RWPE2 (cell line): ENCODE measurements at places on chromosomes 7 and 10.

- H3K4me3 ChIP-seq = peak overlapping the region; percentile 5
- H3K27me3 ChIP-seq = no peaks in the 10 kb centered on the region
- peaks cover 5% of the 10 kb centered on the region for H3K4me1 ChIP-seq
- DNase-seq = no peak
- H3K27ac ChIP-seq = no peak overlapping the region
- no peaks in the 10 kb centered on the region for H3K36me3 ChIP-seq
Observed at GRCh38 chr10:8404721-8405120, 350.2 kb downstream of the GATA3 start.

GRCh38 chr7:100476101-100476780, 2.8 kb downstream of the TSC22D4 start:
- H3K36me3 ChIP-seq = peaks cover 16% of the 10 kb centered on the region
- H3K27me3 ChIP-seq = no peaks in the 10 kb centered on the region
- no peak overlapping the region for H3K27ac ChIP-seq
- DNase-seq = no peak

GRCh38 chr10:11261143-11261542, 243.5 kb downstream of the CELF2 start:
- H3K4me1 ChIP-seq = no peaks in the 10 kb centered on the region
- H3K36me3 ChIP-seq = no peaks in the 10 kb centered on the region
- no peak overlapping the region for H3K27ac ChIP-seq
- no peaks in the 10 kb centered on the region for H3K27me3 ChIP-seq

GRCh38 chr10:27276581-27276980, 36.0 kb upstream of the ACBD5 start:
- DNase-seq = no peak
- H3K4me3 ChIP-seq = no peak overlapping the region
- H3K36me3 ChIP-seq = no peaks in the 10 kb centered on the region
- no peaks in the 10 kb centered on the region for H3K4me1 ChIP-seq
- H3K27me3 ChIP-seq = peaks cover 19% of the 10 kb centered on the region

GRCh38 chr7:77569514-77570232, 32.6 kb downstream of the PTPN12 start:
- H3K36me3 ChIP-seq = peaks cover 72% of the 10 kb centered on the region
- H3K4me1 ChIP-seq = peaks cover 31% of the 10 kb centered on the region
- no peaks in the 10 kb centered on the region for H3K27me3 ChIP-seq
- no peak for DNase-seq
